Osteoblast (primary cell): ENCODE measurements at places on chromosomes 5 and 9.

GRCh38 chr9:137313956-137314560 lies 12.0 kb upstream of the NRARP start:
- peak; percentile 89 for DNase-seq

DNA sequence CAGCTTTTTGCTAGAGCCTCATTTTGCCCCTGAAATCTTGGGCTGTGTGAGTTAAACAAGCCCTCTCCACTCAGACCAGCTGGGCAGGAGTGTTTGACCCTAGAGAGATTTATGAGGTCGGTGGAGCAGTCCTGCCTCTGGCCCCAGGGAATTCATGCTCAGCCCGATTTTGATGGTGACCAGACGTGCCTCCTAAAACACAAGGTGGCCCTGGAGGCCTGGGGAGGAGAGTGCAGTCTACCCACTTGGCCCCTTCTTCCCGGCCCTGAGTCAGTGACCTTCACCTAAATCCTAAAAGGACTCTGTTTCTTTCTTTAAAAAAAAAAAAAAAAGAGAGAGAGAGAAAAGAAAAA lies 86.6 kb upstream of the SAP30L start:
- no peak for DNase-seq

- no peak for DNase-seq
These were observed 23.3 kb downstream of the SPRY4 start for GRCh38 chr5:142301540-142301939.

DNA sequence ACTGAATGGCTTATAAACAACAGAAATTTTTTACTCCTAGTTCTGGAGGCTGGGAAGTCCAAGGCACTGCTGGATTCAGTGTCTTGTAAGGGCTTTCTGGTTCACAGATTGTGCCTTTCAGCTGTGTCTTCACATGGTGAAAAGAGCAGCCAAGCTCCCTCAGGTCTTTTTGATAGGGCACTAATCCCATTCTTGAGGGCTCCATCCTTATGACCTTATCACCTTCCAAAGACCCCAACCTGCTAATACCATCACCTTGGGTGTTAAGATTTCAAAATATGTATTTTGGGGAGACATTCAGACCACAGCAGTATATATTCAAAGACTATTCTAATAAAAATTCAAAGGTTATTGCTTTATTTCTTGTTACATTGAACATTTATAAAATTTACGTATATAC lies 16.5 kb upstream of the POC5 start:
- no peak for DNase-seq

GRCh38 chr9:83034026-83034425 lies 28.9 kb downstream of the RASEF start:
- DNase-seq: no peak

DNA sequence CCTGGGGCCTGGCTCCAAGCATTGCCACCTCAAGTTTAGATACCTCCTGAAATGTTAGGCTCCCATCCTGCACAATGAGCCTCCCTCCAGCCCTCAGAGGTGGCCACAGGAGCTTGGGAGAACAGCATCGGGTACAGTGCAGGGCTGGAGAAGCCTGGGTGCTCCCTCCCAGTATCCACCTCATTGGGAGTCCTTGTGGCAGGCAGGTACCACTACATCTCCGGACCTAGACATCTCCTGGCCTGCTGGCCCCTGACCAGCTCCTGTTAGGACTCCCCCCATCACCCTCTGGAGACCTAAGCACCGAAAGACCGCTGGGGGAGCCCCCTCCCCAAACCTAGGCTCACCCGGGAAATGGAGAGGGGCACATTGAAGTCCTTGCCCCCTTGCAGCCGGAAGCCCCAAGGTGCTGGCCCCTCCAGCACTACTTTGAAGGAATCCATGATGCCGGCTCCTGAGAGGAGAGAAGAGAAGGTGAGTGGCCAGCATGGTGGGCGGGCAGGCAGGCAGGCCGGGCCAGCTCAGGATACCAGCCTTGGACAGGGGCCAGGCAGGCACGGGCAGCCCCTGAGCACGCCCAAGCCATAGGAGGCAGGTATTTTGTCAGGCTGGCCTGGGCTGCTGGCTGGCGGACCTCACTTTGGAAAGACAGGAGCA lies 1.2 kb downstream of the PDLIM7 start:
- peak; percentile 96 for DNase-seq

GRCh38 chr9:18138656-18139055 lies 335.3 kb upstream of the ADAMTSL1 start:
- DNase-seq: no peak

DNA sequence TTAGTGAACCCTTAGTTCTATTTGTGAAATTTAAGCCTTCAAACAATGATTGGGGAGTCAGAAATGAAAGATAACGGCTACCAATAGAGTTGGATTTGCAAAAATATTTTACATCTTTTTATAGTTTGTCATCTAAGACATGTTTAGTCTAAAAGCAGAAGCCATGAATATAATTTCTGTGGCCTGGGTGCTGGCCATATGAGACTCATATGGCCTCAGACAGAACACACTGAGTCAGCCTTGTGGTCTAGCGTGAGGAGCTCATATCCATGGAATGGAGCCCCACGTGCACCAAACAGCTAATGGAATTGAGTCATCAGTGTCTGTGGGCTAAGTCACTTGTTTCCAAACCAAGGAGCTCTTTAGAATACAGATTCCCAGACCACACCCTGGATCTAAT lies 240.7 kb upstream of the NREP start:
- DNase-seq: peak; percentile 93

- DNase-seq: no peak
These were observed 87.3 kb downstream of the HSD17B3 start for GRCh38 chr9:96214635-96215034.

- no peak for DNase-seq
These were observed 75.1 kb downstream of the MAT2B start for GRCh38 chr5:163580516-163580915.

DNA sequence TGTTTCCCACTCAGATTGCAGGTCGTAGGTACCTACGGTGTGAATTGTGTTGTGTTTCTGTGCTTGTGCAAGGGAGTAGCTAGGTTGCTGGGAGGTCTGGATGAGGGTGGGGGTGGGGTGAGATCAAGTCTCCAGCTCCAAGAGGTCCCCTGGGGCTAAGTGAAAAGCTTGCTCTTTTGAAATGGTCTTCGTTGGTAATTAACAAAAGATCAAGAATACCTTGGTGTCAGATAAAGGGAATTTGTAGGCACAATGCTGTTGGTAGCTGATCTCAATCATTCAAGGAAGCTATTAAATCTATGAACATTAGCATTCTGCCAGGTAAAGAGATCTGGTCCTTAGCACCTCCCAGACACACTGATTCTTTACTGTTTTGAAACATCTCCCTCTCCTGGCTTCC lies 928 bp upstream of the PCDHGC4 start:
- DNase-seq: no peak

DNA sequence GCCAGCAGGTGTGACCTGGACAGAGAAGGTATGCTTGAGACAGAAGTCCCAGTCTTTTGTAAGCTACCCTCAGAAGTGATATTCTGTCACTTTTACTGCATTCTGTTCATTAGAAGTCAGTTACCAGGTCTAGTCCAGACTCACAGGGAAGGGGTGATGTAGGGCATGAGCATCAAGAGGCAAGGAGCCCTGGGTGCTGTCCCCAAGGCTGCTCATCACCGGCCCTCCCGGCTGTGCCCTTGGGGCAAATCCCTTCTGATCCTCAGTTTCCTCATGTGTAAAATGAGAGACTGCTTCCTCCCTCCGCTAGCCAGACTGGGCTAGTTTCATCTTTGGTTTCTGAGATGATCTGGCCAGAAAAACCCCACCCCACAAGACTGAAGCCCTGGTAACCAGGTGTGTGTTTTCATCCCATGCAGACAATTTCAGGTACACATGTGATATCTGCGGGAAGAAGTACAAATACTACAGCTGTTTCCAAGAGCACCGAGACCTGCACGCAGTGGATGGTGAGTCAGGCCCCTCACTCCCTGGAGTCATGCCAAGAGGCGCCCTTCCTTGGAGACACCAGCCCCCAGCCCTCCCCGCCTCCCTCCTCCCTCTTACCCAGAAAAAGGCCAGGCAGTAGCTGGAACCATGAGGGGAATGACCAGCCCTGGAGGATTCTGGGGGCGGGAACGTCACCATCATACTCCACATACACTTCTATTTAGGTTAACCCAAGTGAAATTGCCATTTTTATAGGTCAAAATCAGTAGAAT lies 71.0 kb downstream of the AMBP start:
- no peak for DNase-seq
